ENCODE measurements at places on chromosomes 7 and 10.

- DNase-seq: no peak
Measured at GRCh38 chr7:37817591-37817960, 30.8 kb upstream of the NME8 start.

- DNase-seq: no peak
Measured at GRCh38 chr10:70911386-70911785, 23.0 kb upstream of the PCBD1 start.

GRCh38 chr7:254337-255037 lies 35.5 kb upstream of the FOXL3 start:
- no peak for DNase-seq

GRCh38 chr7:2633538-2634266 lies 1.9 kb downstream of the TTYH3 start:
- no peak for DNase-seq

DNA sequence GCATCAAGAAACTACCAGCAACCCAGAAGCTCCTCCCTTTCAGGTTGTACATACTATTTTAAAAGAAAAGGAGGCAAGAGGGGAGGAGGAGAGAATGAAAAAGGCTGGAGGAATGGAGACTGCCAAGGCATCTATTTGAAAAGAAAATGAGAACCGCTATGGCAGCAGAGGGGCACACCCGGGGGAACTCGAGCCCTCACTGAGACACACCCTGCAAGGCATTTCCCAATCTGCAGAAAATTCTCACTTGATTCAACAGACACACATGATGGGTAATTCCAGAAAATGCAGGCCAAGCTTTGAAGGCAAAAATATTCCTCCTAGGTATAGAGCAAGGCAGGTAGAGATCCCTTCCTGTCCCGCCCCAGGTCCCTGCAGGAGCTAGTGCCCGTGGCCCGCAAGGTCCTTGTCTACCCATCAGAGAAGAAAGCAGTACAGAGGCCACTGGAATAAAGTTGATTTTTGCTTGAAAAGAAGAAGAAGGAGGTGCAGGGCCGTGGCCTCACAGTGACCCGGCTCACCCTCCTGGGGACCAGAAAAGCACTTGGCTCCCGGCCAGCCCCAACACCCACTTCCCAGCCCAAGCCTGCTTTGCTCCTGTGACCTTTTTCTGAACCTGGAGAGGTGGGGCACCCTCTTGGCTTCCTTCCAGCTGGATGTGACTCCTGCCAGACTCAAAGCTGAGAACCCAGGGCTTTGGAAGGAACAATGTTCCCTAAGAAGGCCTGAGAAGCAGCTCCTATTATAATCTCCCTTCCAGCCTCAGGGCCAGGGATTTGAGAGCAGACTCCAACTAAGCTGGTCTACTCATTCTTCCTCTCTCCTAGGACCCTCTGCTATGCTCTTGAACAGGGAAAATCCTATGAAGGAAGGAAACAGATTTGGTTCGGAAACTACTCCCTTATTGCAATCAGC lies 6.2 kb upstream of the PIK3CG start:
- peak; percentile 19 for DNase-seq

GRCh38 chr7:11319491-11320274 lies 346.0 kb downstream of the PHF14 start:
- DNase-seq: no peak

DNA sequence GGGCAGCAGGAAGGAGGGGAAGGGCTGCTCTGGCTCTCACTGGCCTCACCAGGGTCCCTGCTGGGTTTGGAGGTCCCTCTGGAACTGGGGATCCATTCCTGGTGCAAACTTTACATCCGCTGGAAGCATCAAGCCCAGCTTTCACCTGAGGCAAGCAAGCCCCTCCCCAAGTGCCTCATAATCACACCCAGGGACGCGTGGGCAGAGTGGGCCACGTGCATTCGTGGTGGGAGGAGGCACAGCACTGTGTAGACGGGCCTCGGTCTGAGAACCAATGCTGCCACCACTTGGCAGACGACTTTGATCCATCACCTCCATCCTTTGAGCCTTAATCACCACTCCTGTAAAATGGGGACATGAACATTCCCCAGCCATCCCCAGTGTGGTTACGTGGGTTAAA lies 74.1 kb downstream of the VWA2 start:
- DNase-seq: no peak

DNA sequence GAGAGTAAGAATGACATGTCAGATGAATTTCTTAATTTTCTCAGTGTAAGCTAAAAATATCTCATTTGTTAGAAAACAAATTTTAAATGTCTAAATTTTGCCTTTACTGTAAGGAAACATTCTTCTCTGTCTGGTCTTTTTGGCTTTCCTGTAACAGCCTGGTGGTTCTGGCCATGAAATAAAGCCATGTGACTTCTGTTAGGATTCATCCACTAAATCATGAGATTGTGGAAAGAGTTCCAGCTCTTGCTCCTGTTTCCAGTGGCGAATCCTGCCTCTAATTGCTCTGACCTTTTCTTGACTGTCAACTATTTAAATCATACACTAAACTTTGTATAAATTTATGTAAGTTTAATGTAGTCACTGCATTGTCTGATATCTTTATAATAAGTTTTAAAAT lies 398.5 kb upstream of the AKR1E2 start:
- DNase-seq: no peak

DNA sequence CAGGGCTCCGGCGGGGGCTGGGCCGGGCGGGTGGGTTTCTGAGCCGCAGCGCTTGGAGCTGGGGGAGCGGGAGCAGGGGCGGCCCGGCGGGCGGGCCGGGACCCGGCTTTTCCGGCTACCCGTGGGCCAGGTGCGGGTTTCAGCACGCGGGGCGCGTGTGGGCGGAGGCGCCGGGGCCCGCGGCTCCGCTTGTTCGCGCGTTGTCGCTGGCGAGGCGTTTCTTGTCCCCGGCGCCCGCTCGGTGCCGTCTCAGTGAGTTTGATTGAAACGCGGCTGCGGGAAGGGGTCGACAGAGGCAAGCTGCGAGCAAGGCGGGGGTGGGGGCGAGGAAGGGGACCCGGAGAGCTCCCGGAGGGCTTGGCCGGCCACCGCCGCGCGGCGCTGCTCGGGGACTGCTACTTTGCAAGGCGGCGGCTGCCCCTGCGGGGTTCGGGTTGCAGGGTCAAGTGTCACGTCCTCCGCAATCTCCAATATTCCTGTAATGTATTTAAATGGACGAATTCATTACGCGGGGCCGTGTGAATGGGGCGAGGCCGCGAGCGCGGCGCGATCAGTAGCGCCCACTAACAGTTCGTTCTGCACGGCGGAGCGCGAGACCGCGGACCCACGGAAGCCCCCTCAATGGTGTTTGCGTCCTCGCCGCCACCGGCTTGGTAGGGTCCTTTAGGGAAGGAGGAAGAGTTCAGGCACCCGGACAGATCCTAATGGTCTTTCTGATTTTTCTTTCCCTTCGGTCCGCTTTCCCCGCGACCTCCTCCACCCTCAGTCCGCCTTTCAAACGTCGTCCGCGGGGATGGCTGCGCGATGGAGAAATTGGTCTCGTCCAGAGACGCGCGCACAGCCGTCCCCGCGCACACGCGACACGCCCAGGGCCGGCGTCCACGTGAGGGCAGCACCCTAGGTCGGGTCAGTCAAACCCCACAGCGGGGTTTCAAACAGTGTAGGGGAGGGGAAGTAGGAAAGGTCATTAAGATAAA lies 76.9 kb downstream of the INSIG1 start:
- no peak for DNase-seq

- no peak for DNase-seq
Measured at GRCh38 chr10:120429395-120429794, 27.6 kb upstream of the PLPP4 start.

- no peak for DNase-seq
Measured at GRCh38 chr10:125116041-125116649, 44.2 kb downstream of the CTBP2 start.

DNA sequence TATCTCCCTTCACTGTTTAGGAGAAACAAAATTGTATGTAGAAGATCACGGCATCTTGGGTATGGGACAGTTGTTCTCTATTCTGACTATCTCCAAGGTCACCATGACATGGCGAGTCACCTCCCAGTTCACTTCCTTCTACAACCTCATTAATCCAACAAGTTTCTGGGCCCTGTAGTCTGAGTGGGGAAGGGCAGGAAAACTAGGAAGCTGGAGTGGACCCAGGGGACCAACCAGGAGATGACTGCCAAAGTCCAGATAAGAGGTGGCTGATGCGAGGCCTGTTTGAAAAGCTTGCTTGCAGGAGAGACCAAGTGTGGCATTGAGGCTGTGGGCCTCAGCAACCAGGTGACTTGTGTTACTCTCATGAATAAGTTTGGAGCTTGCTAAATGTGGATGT lies 584.9 kb downstream of the TNS3 start:
- DNase-seq: no peak

GRCh38 chr7:40382145-40382544 lies 247.3 kb downstream of the SUGCT start:
- DNase-seq: no peak

GRCh38 chr7:151339651-151340382 lies 1.8 kb upstream of the NUB1 start:
- DNase-seq: no peak

GRCh38 chr7:68006619-68007018 lies 1010.0 kb downstream of the TYW1 start:
- no peak for DNase-seq

GRCh38 chr10:126229686-126230085 lies 158.6 kb downstream of the ADAM12 start:
- DNase-seq: no peak

GRCh38 chr10:110344622-110345021 lies 39.9 kb upstream of the SMNDC1 start:
- DNase-seq: no peak

DNA sequence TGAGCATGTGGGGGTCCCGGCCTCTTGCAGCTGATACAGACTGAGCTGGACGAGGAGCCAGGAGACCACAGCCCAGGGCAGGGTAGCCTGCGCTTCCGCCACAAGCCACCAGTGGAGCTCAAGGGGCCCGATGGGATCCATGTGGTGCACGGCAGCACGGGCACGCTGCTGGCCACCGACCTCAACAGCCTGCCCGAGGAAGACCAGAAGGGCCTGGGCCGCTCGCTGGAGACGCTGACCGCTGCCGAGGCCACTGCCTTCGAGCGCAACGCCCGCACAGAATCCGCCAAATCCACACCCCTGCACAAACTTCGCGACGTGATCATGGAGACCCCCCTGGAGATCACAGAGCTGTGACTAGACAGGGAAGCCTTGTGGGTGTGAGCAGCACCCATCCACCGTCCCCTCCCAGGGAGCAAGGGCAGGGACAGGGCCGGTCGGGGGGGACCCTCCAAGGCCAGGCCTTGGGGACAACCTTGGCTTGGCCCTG lies 36.1 kb downstream of the PSAP start:
- DNase-seq: no peak

DNA sequence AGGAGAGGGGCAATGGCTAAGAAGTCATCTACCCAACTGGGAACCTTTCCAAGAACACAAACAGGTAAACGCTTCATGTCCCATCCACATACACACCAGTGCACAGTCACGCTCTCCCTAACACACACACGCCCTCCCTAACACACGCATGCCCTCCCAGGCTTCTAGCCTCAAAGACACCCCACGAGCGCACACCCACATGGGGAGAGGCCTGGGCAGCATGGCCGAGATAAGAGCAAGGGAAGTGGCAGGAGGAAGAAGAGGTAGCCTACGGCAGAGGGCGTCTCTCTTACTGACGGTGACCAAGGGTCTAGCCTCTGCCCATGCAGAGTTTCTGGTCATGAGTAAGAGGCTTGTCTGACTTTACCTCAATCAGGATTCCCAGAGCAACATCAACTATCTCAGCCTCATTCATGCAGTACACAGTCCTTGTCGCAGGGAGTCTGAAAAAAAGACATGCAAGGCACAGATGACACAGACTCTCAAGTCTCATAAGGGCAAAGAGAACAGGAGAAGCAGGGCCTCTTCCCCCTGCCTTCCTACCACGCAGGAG lies 3.1 kb downstream of the CYREN start:
- DNase-seq: no peak

DNA sequence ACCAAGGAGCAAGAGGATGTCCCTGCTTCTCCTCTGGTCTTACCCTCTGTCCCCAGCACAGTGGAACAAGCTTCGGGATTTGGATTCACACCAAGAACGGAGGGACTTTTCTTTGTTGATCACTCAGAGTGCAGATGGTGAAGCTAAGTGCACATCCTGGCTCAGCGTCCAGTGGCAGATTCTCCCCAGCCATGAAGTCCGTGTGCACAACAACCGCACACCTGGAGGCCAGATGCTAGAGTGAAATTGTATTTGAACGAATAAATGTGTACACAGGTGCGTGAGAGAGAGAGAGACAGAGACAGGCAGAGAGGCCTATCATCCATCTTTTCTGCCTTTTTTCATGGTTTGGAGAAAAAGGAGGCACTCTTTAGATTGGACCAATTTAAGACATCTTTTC lies 31.5 kb downstream of the ASB13 start:
- no peak for DNase-seq

GRCh38 chr10:44390585-44391072 lies 5.7 kb upstream of the CXCL12 start:
- no peak for DNase-seq

DNA sequence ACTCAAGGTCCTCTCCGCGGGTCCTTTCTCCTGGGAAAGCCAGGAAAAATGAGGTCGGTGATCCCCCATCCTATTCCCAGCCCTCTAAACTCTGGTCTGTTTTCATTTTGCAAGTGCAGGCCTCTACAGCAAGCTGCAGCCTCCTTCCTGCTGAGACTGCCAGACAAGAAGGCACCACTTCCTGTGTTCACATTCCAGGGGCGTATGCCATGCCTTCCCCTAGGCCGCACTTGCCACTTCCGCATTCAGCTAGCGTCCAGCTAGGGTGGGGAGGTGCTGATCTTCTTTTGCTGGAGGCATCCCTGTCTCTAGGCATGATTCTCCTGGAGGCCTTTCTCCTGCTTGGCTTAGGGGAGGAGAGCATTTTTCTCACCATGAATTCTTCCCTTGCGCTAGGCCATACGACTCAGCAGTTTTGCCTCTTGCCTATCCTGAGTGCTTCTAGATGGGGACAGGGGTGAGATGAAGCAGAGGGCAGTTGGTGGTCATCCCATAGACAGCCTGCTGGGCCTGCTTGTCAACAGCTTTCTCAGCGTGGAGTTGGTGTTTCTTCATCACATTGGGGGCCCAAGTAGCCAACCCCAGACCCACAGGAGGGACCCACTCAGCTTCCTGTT lies 328.9 kb downstream of the RPS24 start:
- DNase-seq: no peak

- no peak for DNase-seq
Measured at GRCh38 chr10:127386606-127387327, 162.3 kb upstream of the NPS start.

DNA sequence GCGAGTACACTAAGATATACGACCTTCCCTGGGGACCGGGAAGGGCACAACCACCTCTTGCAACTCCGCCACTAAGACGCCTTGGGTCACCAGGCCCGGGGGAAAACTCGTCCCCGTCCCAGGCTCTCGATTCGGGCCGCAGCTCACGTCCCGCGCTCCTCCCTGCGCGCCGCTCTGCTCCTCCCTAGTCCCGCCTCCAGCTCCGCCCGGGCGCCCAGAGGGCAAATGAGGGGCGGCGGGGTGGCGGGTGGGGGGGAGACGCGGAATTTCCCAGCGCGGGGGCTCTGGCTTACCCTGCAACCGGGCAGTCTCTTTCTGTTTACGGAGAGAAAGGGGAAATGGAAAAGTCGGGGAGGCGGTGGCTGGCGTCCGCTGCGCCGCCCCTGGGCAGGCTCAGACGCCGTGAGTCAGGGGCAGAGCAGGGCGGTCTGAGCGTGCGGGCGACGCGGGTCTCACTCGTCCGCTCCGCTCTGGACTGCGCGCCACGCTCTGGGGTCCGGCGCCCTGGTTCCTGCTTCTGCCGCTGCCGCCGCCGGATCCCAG lies at the start of gene MAP3K8:
MAP3K8 (plus strand) TSS at position 455 of the 543 bp plus-strand sequence. CDS start 4,755 bp downstream, outside the sequence.
- peak; percentile 85 for DNase-seq
